Stimulated activated CD8-positive, alpha-beta memory T cell treated with anti-CD3 and anti-CD28 coated beads, Interleukin-7, amount 100 ng/mL, for 1 hour (primary cell): ENCODE measurements at places on chromosomes 16 and 17.

DNA sequence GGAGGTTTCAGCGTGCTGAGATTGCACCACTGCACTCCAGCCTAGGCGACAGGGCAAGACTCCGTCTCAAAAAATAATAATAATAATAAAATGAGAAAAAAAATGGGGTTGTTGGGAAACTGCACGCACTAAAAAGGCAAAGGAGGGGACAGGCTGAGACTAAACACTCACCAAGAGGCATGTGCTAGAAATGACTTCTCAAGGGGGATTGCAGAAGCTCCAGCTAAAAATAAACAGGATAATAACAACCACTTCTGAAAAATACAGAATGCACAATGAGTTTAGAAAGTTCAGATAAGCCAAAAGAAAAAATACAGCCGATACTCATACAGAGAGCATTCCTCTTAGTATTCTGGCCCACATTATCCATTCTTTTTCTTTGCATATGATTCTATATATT, 15.1 kb upstream of the TIMP2 start:
- DNase-seq: no peak

GRCh38 chr17:6797718-6798351, 21.8 kb downstream of the FBXO39 start:
- no peak for DNase-seq

- no peak for DNase-seq
These were observed 5.2 kb upstream of the RAI1 start for GRCh38 chr17:17675925-17676534.

- no peak for DNase-seq
These were observed 95.9 kb downstream of the OR1D5 start for GRCh38 chr17:2967515-2967914.

- DNase-seq: no peak
These were observed 149.2 kb upstream of the TBX2 start for GRCh38 chr17:61250335-61250890.

DNA sequence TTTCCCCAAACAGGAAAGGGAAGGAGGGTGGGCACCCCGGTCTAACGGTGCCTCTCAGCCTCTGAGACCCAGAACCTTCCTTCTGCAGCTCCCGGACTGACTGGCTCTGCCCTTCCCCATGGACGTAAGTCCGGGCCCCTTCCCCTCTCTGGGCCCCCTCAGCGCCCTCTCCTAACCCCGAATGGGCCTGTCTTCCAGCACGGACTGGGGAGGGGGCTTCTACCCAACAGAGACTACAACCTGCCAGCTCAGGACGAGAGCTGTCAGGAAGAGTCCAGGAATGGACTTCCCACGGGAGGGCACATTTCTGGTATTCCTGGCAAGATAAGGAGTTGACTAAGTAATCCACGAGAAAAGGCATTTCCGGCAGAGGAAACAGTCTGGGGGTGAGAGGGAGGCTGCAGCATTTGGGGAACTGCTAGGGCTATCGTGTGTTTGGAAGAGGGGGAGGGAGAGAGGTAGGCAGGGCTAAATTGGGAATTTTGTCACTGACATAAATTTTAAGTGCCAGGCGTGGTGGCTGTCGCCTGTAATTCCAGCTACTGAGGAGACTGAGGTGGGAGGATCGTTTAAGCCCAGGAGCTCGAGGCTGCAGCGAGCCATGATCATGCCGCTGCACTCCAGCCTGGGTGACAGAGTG, 12.1 kb upstream of the ALDOA start:
- no peak for DNase-seq

DNA sequence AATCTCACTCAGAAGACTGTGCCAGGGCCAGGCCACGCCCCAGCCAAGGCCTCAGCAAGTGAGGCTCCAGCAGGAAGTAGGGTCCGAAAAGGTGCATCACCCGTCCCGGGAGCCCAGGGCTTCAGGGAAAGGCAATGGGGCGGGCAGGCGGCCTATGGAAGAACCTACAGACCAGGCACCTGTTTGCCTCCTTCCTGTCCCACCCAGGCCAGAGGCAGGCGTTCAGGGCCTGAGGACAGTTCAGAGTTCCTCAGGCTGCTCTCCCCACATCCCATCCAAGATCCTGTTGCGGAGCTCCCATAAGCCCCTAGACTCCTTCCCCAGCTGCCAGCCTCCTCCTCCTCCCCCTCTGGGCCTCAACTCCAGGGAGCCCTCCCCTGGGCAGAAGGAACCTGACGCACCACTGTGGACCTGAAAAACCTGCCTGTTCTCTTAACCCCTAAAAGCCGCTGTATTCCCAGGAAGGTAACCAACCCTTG, 2.3 kb downstream of the CLUH start:
- no peak for DNase-seq

GRCh38 chr16:2280981-2281542, 13.1 kb upstream of the RNPS1 start:
- no peak for DNase-seq

DNA sequence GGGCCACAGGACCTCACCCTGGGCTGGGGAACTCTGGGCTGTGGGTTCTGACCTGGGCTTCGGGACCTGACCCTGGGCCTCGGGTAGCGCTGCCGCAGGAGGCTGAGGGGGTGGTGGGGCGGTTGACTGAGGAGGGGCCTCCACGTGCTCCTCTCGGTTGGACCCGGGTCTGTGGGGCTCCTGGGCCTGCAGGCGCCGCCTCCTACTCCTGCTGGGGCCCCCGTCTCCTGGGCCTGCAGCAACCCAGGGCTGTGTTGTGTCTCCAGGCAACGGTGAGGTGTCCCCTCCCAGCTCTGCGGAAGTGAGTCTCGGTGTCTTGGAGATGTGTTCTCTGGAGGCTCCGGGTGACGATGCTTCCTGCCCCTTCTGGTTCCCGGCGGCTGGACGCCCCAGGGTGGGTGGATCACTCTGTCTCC, 41.5 kb upstream of the GNG13 start:
- no peak for DNase-seq

DNA sequence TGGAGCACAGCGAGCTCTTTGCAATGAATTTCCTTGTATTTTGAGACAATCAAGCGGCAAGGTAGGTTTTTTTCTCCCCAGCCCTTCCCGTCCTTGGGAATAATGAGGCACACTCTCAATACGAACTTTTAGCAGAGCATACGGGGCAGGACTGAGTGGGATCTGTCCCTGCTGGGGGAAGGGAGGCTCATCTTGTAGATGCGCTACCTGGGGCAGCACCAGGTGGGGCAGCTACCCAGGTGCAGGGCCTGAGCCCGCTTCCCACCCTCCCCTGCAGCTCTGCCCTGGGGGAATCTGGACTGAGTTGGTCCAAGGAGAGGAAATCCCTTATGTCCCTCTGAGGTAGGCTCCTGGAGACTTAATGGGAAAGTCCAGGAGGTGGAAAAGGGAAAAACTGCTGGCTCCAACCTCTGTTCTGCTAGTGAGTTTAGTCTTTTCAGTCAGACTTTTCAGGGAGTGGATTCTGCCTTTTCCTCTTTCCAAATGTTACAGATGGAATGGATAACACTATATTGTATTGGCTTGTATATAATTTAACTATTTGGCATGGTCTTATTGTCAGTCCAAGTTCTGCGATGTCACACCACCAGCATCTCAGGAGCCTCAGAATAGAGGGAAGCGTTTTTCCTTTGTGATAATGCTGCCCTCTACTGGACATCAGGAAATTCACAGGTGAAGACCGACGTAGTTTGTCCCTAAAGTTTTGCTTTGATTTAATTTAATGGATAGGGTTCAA, 9.6 kb upstream of the CES1 start:
- no peak for DNase-seq

GRCh38 chr17:74512624-74513091, 18.6 kb downstream of the CD300LB start:
- no peak for DNase-seq

DNA sequence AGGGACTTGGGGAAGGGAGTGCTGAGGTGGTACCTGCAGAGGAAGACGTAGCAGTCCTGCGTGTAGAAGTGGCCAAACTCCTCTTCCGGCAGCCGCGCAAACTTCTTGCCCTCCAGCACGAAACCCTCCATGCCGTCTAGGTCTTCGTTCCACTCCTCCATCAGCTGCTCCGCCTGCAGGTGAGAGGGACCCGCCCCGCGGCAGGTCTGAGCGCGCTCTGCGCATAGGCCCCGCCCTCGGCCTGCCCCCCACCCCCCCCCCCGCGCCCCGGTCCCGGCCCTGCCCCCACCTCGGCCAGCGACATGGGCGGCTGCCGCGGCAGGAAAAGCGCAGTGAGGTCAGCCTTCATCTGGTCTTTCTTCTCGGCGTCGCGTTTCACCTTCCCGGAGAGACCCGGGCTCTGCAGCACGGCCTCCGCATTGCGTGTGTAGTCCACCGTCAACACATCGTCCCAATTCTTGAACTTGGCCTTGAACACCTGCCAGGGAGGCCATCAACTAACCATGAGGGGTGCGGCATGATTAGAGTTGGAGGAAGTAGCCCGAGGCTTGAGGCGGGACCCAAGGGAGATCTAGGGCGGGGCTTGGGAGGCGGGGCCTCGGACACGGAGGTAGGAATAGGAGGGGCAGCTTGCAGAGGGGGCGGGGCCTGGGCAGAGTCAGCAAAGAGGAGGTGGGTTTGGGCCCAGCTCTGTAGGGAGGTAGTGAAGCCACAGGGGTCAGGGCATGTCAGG, 11.5 kb downstream of the FLII start:
- DNase-seq: no peak

- no peak for DNase-seq
These were observed 44.5 kb upstream of the CNTNAP4 start for GRCh38 chr16:76232704-76233103.

GRCh38 chr17:82013341-82013740, 9.3 kb downstream of the CENPX start:
- no peak for DNase-seq

DNA sequence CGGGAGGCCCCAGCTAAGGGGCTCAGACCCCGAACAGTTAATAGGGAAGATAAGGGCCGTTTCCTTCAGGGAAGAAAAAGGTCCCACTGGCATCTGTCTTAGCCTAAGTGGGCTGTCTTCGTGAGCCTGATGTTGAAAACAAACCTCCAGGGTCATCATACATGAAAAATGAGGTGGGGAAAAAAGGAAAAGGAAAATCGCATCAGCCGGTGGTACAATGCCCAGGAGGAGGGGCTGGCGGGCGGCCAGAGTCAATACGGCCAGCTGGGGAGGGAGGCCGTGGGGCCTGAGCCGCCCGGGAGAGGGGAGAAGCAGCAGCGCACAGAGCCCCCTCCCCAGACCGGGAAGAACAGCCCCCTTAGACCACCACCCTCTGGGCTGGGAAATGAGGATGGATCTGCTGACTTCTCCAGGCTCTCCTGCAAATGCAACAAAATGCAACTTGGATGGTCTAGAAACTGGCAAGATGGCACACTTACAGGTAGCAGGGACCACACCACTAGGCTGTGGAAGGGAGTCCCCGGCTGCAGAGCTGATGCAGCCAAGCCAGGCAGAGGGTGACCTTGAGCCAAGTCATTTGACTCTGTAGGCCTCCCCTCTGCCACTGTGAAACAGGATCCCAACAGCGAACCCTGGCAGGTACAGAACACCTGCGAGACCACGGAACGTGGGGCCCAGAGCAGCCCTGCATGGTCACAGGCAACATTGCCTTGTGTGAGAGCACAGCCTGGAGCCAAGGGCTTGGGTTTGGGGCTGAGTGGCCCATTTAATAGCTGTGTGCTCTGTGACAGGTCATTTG, 448.5 kb downstream of the SOX9 start:
- no peak for DNase-seq

GRCh38 chr16:370979-371514, 709 bp upstream of the MRPL28 start:
- DNase-seq: no peak

DNA sequence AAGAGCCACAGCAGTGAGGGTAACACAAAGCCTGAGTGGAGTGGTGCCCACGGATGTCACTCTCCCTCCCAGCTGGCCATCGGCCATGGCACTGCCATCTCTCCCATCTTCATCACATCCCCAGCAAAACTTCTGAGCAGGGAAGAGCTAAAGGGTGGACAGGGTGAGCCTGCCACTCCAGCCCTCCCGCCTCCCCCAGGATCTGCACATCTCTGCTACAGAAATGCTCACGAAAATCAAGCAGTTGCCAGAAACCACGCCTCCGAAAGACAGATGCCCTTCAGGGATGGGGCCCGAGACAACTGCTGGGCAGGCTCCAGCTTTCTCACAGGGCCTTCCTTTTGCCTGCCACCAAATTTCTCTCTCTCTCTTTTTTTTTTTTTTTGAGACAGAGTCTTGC, 3.6 kb downstream of the GRIN2C start:
- DNase-seq: no peak

DNA sequence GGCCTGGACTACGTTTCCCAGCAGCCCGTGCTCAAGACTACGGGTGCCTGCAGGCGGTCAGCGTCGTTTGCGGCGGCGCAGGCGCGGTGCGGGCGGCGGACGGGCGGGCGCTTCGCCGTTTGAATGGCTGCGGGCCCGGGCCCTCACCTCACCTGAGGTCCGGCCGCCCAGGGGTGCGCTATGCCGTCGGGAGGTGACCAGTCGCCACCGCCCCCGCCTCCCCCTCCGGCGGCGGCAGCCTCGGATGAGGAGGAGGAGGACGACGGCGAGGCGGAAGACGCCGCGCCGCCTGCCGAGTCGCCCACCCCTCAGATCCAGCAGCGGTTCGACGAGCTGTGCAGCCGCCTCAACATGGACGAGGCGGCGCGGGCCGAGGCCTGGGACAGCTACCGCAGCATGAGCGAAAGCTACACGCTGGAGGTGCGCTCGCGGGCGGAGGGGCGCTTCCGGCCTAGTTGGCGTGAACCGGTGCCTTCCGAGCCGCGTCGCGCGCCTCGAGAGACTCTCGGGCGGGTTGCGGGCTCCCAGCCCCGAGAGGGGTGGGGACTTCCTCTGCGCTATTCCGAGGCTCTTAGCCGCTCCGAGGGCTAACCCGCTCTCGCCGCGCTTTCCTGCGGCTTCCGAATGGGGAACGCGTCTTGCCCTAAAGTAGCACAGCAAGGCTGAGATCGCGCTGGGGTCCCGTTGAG, at the start of gene RBL2:
RBL2 (plus strand) TSS at position 95 of the 689 bp plus-strand sequence; CDS start at position 181, 86 bp downstream.
- peak; percentile 72 for DNase-seq

DNA sequence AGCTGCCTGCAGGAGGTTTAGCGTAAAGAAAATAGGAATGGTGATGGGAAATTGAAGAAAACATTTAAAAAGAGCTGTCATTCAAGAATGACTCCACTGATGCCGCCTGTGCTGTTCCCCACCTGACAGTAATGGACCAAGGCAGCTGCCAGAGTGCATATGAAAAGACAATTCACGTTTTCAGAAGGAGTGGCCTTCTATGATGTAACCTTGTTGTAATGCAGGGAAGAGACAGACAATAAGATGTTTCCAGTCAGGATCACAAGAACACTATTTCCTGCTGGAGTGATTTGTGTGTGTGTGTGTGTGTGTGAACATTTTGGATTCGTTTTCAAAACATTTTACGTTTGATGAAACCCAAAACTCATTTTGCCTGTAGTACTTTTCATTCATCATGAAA, 203.7 kb downstream of the LGALS9B start:
- no peak for DNase-seq

- no peak for DNase-seq
These were observed 13.2 kb downstream of the ZFPM1 start for GRCh38 chr16:88466175-88466862.

DNA sequence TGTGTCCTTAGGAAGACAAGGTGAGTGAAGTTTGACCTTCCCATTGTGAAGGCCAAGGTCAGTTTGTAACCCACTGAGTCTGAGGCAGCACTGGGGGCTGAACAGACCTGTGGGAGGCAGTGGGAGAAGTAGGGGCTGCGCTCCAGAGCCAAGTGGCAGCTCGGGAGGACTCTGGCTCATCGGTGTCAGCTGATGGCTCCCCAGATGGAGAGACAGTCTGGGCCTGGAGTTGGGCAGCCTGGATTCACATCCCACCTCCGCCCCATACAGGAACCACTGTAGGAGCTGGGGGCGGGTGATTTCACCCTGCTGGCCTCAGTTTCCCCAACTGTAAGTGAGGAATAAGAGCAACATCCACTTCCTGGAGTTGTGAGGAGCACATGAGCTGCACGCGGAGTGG, 128.4 kb downstream of the FOXL1 start:
- DNase-seq: no peak

GRCh38 chr16:69707920-69708683, 18.3 kb downstream of the NQO1 start:
- DNase-seq: no peak
